Retina (tissue), 1 donor: ENCODE measurements at places on chromosomes 7 and 10.

DNA sequence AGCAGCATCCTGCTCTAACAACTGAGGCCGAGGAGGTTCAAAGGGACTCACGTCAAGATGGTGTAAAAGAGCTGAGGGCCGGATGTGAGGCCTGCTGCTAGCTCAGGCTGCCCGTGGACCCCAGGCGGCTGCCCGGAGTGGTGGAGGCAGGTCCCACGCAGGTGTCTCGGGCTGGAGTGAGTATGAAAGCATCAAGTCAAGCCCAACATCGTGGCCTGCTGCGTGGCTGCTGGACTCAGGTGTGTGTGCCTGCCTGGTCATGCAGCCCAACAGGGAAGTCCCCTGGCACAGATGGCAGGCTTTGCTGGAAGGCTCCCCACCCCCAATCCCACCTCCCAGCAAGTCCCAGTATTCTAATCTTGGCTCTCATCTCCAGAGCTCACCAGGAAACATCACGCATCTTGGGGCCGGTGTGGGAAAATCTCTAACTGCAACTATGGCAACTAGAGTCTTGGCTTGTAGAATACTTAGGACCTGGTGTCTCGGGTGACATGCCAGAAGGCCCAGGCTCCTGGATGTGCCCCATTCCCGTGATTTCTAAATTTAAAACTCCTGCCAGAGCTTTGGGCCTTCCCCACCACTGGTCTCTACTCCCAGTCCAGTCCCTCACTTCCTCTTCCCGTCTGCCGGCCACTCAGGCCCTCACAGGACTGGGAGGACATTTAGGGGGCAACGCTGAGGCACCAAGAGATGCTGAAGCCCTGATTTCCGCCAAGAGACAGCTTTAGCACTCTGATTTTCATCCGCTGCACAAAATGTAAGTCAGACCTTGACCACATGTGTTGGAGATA is 85.9 kb downstream of the PRKAG2 start:
- DNase-seq: no peak

DNA sequence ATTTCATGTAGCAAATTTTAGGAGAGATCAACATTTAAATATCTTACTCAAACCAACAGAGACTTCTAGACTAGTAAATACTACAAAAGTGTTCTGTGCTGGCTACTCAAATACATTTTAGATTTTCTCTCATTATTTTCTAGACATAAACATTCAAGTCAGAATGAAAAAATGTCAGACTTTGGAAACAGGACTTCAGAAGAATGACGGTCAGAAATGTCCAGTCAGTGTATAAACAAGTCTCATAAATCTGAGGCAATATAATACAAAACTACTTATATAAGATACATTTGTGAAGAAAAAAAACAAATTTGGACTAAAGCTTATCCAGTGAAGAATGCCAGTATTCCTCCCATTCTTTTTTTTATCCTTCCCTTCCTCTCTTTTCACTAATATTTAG is 25.9 kb downstream of the RNLS start:
- no peak for DNase-seq

GRCh38 chr10:91200314-91201212 is 19.9 kb upstream of the PCGF5 start:
- DNase-seq: no peak

DNA sequence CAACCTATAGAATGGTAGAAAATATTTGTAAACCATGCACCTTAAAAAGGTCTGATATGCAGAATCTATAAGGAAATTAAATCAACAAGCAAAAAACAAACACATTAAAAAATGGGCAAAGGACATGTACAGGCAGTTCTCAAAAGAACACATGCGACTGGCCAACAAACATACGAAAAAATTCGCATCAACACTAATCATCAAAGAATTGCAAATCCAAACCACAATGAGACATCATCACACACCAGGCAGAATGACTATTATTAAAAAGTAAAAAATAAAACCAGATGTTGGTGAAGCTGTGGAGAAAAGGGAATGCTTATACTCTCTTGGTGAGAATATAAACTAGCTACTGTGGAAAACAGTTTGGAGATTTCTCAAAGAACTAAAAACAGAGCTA is 33.2 kb downstream of the TMEM229A start:
- no peak for DNase-seq

GRCh38 chr10:20855398-20856038 is 41.6 kb downstream of the NEBL start:
- DNase-seq: no peak

DNA sequence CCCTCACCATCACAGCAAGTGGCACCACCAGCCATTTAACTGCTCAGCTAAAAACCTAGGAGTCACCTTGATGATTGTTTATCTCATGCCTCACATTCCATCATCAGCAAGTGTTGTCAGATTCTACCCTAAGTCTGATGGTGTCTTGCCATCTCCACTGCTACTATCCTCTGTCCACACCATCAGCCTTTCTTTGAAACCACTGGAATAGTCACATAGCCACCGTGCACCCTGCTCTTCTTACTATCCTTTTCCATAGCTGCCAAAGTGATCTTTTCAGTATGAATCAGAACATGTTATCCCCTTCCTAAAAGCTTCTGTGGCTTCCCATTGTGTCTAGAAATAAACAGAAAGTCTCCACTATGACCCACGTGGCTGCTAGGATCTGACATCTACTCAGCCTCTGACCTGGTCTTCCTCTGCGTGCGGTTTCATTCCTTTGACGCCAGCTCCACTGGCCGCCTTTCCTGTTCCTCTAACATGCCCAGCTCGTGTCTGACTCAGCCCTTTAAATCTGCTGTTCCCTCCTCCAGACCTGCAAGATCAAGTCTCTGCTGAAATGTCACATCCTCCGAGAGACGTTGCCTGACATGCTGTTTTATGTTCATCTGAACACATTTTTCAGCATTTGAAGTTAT is 16.5 kb upstream of the CHN2 start:
- no peak for DNase-seq

GRCh38 chr7:30845426-30846135 is 66.1 kb upstream of the AQP1 start:
- peak; percentile 83 for DNase-seq

GRCh38 chr10:114294549-114294948 is 55.5 kb downstream of the VWA2 start:
- DNase-seq: no peak

GRCh38 chr10:112771733-112772132 is 178.3 kb upstream of the TCF7L2 start:
- no peak for DNase-seq

DNA sequence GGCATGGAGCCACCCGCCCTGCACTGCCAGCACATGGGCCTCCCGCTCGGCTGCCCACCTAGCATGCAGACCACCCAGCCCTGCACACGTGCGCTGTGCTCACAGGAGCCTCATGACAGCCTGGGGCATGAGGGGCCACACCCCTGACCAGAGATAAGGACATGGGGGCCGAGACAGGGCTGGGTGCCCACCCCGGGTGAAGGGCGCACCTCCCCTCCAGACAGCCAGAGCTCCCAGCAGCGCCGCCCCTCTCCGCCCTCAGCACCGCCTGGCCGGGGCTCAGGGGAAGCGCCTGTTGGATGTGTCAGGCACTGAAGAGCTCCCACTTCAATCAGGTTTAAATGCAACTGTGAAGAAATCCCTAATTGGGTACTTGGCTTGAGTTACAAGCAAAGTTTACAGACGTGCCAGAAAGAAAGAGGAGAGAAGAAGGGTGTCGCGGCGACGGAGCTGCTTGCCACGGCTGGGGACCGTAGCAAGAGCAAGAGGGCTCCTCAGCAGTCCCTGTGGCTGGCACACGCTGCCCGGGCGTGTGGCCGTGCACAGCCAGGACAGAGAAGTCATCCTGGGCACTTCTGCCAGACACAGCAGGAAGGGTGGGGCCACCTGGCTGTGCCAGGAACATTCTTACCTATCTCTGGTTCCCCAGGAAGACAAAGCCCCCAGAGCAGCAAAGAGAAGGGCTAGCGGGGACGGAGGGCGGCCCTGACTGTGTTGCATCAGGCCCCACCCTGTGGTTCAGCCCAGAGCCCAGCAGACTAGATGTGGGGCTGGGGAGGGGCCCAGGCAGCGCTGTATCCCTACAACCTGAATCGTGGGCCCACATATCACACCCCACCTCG is 247.4 kb downstream of the ELFN1 start:
- no peak for DNase-seq

DNA sequence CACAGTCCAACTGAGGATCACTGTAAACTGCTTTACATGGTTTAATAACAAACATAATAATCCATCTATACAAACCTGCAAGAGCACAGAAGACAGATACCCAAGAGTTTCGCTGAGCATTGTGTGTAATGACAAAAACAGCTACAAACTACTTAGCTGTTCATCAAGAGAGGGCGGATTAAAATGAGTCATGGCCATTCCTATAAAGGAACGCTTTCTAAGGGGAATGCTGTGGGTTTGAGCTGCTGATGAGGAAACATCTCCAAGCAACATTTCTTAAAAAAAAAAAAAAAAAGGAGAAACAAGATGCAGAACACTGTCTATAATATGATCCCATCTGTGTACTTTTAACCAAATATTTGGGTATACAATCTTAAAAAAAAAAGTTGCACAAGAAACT is 33.8 kb downstream of the VOPP1 start:
- DNase-seq: no peak

GRCh38 chr7:27962273-27962672 is 218.3 kb downstream of the JAZF1 start:
- DNase-seq: no peak

- no peak for DNase-seq
These were observed 79.3 kb upstream of the MDFIC start for GRCh38 chr7:114842551-114843065.

DNA sequence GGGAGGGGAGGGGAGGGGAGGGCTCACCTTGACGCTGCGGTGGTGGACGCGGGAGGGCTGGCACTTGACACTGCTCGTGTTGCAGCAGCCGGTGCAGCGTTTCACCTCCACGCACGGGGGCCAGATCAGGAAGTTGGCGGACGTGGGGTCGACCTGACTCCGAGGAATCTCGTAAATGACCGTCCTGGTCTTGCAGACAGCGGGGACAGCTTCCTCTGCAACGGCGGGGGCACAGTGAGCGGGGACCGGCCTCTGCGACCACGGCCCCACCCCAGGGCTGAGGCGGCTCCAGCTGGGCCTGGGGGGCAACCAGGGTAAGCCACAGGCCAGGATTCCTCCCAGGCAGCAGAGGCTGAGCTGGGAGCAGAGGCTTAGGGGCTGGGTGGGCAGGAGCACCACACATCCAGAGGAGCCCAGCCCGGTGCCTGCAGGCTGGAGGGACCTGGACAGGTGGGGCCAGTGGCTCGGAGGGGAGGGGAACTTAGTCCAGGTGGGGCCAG is 8.8 kb downstream of the PDGFA start:
- DNase-seq: no peak

DNA sequence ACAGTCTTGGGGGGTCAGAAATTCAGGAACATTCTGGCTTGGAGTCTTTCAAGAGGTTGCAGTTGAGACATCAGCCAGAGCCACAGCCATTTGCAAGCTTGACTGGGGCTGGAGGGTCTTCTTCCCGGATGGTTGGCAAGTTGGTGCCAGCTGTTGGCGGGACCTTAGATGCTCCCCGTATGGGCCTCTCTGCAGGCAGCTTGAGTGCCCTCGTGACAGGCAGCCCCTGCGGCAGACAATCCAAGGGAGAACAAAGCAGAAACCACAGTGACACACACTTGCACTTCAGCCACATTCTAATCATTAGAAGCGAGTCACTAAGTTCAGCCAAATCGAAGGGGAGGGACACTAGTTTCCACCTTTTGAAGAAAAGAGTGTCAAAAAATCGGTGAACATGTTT is 59.4 kb upstream of the MXI1 start:
- DNase-seq: peak; percentile 63
